OCI-M1 (cell line): ENCODE measurements at places on chromosomes 6 and 20.

DNA sequence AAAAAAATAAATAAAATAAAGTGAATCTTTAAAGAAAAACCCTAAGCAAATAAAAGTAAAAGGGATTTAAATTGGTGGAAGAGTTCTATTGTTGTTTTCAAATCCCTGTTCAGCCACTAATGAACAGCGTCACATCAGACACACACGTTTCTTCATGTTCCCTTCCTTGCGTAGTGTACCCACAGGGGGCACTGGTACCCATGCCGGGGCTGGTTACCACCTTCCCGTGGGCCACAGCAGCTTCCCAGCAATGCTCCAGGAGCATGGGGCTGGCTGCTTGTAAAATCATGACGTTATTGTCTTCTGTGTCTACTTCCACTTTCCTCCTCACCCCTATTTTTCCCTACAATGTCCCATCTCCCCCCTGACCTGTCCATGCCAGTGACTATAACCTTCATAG is 988.7 kb downstream of the KIF16B start:
- DNase-seq, result no peak

- DNase-seq, result no peak
Observed at GRCh38 chr20:41171736-41172295, 34.5 kb downstream of the PLCG1 start.

DNA sequence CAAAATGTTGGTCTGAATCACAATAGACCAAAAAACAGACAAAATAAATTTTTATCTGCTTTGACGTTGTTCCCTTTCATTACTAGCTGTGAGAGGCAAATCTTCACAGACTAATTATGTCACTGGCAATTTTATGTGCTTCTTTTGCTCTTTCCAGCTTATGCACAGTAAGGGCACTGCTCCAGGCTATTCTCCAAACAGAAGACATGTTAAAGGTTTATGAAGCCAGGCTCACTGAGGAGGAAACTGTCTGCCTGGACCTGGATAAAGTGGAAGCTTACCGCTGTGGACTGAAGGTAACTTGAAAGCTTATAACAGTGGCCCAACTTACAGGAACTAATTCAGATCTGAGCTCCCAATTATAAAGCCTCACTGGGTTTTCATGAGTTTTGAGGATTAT is 15.5 kb upstream of the SNRNP48 start:
- DNase-seq, result no peak

DNA sequence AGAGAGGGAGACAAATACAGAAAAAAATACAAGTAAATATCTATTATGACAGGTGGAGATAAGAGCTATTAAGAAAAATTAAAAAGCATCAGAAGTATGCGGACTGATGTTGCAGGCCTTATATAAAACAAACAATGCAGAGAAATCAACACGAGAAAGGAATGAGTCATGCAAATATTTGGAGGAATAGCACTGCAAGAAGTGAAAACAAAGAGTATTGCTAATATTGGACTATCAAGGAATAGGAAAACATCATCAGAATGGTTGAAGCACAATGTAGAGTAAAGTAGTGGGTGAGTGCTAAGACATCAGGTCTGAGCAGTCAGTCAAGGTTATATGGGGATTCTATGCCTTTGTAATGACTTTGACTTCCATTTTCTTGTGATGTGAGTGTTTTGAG is 657.5 kb upstream of the GJE1 start:
- no peak for DNase-seq

DNA sequence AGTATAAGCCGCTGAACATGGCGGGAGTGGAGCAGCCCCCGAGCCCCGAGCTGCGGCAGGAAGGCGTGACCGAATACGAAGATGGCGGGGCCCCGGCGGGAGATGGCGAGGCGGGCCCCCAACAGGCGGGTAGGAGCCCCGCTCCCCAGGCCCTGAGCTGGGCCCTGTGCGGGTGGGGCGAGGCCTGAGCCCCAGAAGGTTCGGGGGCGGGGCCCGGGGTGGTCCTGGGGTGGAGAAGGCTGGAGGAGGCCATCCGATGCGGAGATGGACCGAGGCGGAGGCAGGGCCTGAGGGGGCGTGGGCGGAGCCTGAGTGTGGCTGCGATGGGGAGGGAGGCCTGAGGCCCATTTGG is 7.1 kb downstream of the L3MBTL1 start:
- DNase-seq, result no peak

DNA sequence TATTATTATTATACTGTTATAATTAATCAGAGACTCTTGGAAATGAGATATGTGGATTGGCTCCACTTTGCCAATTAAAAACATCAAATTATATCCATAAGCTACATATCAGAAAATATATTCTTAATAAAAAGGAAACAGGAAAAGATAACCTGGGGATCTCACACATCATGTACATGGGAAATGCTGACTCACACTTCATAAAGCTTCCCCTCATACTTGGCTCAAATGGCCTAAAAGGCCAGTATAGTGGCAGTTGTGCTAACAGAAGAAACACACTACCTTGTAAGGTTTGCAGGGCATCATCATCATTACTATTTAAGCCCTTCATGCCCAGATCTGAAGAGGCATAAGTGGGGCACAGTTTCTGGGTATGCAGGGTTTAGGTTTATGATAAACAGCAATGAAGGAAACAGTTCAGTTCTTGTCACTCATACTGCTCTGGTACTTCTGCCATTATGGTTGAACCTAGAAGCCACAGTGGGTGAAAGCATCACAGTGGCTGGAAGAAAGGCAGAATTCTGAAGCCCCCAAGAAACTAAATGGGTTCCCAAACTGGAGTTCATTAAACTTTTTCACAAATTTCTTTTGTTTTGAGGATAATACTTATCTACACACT is 60.6 kb downstream of the BTBD9 start:
- DNase-seq, result peak; percentile 45

DNA sequence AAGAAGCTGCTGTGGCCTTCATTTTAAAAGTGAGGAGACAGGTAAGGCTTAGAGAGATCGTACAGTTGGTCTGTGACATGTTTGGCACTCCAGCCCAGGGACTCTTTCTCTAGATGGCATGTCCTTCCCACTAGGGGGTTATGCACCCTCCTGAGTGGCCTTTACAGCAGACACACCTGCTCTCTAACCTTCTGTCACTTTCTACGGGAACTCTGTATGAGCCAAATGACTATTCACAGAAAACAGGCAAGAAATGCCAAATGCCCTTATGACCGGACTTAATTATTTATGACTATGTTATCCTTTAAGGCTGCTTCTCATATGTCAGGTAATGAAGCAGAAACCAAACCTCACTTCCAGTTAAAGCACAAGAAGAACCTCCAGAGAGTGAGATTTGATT is 91.2 kb downstream of the MAP3K5 start:
- no peak for DNase-seq

DNA sequence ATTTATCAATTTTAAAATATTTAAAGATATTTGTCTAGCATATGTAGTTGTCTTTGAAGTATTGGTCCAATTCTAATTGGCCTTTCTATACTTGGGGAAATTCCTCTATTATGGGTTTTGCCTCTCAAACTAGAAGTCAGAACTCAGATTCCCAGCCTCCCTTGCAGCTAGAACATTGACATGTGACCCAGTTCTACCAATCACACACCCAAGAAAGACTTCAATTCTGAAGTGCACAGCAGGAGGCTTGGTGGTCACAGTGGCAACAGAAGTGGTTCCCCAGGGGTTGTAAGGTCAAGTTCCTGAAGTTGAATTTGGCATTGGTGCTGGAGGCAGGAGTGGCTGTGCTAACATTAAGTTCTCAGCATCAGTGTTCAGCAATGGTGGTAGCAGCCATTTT is 14.8 kb upstream of the FKBP5 start:
- peak; percentile 61 for DNase-seq

GRCh38 chr6:169132352-169132940 is 121.2 kb downstream of the THBS2 start:
- DNase-seq, result no peak

GRCh38 chr6:129908858-129909257 is 47.7 kb upstream of the TMEM244 start:
- DNase-seq, result no peak

DNA sequence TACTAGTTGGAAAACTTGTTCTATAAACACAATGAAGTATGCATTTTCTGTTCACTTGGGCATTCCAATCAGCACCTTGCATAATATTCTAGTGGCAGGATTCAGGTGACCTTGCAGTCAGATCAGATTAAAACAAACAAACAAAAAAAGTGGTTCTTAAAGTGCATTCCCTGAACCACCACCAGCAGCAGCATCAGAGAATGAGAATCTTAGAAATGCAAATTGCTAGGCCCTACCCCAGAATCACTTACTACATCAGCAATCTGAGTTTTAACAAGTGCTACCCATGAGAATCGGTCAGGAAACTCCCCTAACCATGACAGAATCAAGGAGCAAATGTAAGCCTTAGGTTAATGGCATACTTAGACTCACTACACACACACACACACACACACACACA is 41.7 kb downstream of the SNAP25 start:
- no peak for DNase-seq

GRCh38 chr6:14857501-14857900 is 388.4 kb upstream of the JARID2 start:
- DNase-seq, result no peak

- DNase-seq, result no peak
Observed at GRCh38 chr20:914727-915498, 1.2 kb downstream of the ANGPT4 start.

DNA sequence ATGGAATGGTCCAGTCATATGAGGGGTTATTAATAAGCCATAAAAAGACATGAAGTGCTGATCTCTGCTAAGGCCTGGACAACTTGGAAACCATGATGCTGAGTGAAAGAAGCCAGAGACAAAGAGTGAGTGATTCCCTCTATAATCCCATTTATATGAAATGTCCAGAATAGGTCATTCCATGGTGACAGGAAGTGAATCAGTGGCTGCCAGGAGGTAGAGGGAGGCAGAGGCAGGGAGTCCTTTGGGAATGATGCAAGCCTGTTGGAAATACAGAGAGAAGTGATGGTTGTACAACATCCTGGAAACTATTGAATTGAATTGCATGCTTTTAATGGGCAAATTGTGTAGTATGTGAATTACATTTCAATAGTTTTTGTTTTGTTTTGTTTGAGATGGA is 26.4 kb downstream of the ANKRD60 start:
- DNase-seq, result no peak

DNA sequence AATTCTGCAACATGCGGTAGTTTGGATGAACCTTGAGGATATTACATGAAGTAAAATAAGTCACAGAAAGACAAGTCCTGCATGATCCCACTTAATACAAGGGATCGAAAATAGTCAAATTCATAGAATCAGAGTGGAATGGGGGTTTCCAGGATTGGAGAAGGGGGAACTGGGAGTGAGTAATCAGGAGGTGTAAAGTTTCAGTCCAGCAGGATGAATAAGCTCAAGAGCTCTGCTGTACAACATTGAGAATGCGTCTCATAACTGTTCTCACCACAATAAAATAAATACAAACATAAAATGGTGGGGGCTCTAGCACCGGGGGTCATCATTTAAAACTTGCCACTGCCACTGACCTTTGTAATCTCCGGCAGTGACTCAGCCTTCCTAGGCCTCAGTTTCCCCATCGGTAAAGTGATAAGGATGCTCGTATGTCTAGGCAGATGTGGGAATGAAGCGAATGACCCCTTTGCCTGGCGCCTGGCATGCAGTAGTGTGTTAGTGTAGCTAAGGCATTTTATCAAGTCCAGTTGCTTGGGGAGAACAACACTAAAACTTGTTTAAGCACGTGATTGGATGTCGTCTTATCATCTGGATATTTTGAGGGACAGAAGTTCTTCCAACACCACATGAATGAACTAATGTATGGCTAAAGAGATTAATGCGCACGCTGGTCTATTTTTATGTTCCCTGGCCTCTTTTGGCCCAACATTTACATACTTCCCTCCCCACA is 421.1 kb downstream of the QKI start:
- DNase-seq, result no peak

GRCh38 chr6:108368431-108369030 is 73.7 kb downstream of the AFG1L start:
- no peak for DNase-seq

DNA sequence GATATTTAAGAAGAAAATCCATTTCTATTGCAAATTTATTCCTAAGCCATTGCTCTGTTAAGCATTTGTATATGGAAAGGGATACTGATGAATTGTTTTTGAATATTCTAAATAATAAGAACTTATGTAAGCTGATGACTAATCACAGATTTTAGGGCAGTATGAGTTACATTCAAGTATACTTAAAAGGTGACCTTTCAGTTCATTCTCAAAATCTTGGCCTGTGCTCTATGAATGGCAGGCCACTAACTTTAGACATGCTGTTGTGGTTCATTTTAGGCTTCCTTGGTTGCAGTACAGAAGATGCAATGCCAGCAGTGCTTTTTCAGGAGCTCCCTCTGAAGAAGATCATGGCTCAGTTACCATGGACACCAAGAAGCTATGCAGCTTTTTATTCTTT is 380.4 kb downstream of the CENPW start:
- no peak for DNase-seq

- DNase-seq, result no peak
Observed at GRCh38 chr20:50533061-50533460, 22.9 kb downstream of the PTPN1 start.

GRCh38 chr6:46491628-46492547 is 639 bp upstream of the RCAN2 start:
- DNase-seq, result peak; percentile 30

DNA sequence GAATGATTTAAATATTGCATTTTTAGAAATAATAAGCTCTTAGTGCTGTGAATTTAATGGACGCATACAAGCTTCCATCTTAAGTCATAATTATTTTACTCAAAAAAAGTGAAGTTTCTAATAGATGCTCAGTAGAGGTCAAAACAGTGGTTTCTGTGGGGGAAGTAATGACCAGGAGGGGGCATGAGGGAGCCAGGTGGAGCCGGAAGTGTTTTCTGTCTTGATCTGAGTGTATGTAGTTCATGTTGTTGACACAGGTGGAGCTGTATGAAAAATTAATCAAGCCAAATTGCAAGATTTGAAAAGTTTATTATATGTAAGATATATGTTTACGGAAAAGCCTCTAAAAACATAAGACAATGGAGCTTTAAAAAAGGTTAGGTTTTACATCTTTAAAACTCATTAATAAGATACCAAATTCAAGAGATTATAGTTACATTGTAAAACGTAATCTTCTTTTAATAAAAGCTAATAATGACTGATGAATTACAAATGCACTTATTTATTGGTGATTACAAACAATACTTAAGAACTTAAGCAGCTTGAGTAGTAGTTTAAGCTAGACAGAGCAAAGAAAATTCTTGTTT is 68.0 kb downstream of the PLAGL1 start:
- peak; percentile 88 for DNase-seq

GRCh38 chr6:62971976-62972658 is 239.2 kb upstream of the FKBP1C start:
- DNase-seq, result no peak

GRCh38 chr6:15375018-15375417 is 129.1 kb downstream of the JARID2 start:
- DNase-seq, result no peak

- DNase-seq, result no peak
Observed at GRCh38 chr20:50911030-50911429, 20.2 kb downstream of the ADNP start.

DNA sequence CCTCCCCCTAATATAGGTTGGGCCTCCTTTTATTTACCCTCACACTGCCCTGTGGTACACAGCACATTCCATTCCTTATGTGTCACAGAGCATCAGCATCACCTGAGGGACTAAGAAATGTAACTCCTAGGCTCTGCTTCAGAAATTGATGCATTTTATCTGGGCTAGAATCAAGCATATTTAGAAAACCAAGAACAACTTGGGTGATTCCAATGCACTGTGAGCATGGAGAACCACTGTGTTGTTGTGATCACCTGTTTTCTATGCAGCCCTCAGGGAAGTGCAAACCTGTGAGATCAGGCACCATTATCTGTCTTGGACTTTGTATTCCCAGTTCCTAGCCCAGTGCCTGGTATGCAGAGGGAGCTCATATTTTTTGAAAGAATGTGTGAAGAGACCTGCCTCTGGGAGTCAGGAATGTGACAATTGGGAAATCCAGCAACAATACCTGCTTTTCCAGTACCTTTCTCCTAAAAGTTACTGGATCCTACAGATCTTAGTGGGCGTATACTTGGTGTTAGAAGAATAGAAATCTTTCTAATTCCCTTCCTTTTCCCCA is 7.0 kb downstream of the KAT14 start:
- DNase-seq, result no peak
